ENCODE measurements at places on chromosomes 2 and 18. TPM values are rescaled to one million over a fixed set of nuclear protein-coding genes. Genes with fewer than 3 reads are reported as not detected.

DNA sequence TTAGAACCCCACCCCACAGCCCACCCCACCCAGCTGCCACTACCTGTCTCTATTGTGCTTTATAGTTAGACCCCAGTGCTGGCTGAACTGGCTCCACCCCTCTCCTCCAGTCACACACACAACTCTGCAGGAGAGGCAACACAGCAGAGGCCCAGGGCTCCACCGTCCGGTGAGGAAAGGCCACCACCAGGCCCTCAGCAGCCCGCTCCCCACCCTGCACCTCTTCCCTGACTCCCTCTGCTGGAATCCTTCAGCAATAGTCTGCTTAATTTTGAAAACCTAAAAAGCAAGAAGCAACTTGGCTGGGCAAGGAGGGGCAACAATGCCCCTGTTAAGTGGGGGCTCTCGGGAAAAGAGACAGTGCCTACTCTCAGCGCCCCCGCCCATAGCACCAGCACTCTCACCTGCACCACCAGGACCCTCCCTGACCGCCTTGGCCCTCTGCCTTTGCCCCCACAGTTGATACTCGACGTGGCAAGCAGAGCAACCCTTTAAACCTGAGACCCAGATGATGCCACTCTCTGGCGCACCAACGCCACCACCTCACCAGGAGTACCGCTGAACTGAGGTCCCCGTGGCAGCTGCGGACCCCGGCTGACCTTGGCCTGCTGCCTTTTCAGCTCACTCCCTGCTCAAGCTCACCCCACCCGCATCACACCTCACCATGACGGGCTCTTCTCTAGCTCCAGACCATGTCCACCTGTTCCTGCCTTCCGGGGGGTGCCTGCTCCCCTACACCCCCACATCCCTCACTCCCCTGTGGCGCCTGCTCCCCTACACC lies 45.7 kb downstream of the NDUFA10 start:
- no peak for DNase-seq

DNA sequence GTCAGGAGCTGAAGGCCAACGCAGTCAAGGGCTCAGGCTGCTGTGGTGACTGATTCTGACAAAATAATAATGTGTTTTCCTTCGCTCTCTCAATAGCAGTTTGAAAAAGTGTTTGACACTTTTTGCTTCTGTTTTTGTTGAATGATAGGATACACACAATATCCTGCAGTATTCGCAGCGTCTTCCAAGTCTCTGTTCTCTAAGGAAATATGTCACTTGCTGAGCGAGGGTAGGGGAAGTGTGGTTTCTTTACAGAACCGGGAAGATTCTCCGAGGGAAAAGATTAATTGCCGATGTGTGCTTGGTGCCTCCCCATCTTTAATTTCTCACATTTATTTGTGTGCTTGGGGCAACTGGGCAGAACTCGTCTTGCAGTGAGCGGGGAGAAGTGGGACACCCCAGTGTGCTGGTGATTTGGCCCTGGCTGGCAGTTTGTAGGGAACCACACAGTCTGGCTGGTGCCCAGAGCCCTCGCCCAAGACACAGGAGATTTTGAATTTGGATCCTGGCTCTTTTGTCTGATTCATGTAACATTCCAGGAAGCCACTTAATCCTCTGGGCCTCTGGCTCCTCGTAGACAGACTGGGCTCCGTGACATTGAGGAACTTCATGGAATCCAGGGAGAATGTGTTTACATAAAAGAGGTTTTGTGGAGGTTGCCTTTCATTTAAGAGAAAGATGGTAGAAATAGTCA lies 169.4 kb downstream of the LDLRAD4 start:
- DNase-seq: no peak

GRCh38 chr2:100278986-100279385 lies 43.3 kb downstream of the LONRF2 start:
- DNase-seq: no peak

GRCh38 chr2:97998431-97999005 lies 2.8 kb upstream of the TMEM131 start:
- no peak for DNase-seq

- DNase-seq: no peak
Measured at GRCh38 chr2:226979004-226979403, 143.2 kb downstream of the RHBDD1 start.

DNA sequence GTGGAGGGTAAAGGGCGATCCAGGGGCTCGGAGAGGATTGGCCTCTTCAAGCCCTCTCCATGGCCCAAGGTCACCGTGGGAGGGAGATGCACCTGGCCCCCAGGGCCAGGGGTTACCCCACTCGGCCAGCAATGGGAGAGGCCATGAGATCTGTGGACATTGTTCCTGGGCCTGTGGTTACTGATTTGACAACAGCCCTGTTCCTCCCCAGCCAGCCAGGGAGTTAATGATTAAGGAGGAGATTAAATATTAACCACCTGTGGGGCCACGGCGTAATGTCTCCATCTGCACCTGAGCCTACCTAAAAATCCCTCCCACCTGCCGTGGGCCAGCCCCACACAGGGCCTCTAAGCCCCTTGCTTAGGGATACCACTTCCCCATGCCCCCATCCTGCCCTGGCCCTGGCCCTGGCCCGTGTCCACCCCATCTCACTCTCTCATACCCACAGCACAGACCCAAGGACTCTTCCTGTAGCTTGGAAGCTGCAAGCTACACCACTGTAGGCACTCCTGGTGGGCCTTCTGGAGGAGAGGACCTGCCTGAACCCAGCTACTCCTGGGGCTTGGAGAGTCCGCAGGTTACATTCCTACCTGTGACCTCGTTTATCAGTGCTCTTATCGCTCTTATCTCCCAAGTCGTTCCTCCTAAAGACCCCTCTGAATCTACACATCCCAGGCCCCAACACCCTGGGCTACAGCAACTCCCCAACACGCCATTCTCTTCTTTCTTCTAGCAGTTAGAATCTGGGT lies 32.1 kb downstream of the ZFP36L2 start:
- no peak for DNase-seq

DNA sequence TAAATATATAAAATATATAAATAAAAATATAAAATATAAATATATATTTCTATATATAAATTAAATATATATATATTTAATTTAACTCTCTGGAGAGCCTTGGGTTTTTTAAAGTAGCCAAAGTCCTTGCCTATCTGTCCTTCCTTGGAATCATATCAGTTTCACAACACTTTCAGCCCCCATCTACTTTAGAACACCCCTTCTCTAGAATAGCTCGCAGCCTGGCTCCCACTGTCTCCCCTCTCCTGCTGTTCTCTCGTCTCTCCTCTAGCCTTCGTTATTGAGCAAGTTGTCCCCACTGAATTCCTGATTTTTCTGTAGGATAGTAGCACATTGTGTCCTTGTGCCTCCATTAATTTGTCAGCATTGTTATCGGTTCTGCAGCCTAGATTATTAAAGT lies 677.0 kb downstream of the RNF144A start:
- no peak for DNase-seq

DNA sequence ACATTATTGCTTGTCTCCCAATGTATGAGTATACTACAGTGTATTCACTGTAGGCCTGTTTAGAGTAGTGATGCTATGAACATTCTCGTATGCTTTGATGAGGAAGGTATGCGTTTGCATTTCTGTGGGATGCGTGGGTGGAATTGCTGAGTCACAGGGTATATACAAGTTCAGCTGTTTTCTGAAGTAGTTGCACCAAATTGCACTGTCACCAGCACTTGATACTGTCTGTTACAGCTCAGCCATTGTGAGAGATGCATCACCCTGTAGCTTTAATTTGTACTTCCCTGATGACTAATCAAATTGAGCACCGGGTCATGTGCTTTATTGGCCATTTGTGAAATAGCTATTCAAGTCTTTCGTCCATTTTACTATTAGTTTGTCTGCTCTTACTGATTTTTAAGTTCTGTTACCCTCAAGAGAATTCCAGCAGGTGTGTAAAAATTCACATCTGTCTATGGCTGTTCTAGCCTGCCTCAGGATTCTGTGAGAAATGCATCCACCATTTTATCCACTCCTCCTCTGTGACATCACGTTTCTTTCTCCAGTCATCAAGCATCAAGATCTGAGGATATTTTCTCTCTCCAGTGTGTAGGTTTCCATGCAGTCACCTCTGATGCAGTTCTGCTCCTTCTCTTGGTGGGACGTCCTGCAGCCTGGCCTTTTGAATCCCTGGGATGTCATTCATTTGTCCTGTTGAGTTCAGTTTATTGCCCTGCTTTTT lies 72.5 kb downstream of the DGKD start:
- peak; percentile 91 for DNase-seq

DNA sequence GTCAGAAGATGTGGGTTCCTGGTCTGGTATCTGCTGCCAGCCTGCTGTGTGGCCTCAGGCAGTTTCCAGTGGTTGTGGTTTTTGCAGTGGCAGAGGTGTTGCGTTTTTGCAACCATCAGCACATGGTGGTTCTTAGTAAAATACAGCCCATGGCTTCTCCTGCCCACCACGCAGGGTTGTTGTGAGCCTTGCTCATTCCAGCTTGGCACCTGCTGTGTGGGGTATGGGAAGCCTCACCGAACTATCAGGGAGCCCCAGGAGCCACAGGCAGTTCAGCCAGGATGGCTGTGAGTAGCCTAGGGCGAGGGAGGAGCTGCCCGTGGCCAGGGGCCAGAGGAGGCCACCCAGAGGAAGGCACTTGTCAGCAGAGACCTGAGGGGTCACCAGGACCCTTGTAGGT lies 9.8 kb downstream of the ARID5A start:
- DNase-seq: no peak

DNA sequence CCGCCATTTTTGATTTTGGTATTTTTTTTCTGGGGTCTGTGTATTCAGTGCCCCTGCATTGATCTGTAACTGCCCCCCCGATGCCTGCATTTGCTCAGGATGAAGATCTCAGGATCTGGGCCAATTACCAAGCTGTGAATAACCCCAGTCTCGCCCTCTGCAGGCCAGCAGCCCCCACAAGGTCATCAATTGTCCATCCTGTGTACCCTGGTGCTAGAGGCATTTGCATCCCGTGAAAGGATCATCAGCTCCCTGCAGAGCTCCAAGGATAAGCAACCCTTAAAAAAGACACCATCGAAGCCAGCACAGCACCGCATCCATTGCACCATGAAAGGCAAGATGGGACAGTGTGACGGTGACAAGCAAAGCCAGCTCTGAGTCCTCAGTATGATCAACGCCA lies 154.1 kb upstream of the KLHL29 start:
- DNase-seq: no peak

The TFCP2L1 gene
- total RNA-seq: 5.5 TPM

The BMP10 gene
- total RNA-seq: not detected

The CSRNP3 gene
- total RNA-seq: 0.26 TPM

The ATP6V1B1 gene
- total RNA-seq: not detected

Data from bronchial epithelial cell (primary cell).